Endothelial cell of umbilical vein (primary cell): ENCODE measurements at places on chromosomes 13 and 19. TPM values are rescaled to one million over a fixed set of nuclear protein-coding genes. Genes with fewer than 3 reads are reported as not detected.

Gene STRN4
- 108 and 116 TPM in 2 replicates for total RNA-seq

Gene CLEC17A
- total RNA-seq: not detected in 2 replicates

DNA sequence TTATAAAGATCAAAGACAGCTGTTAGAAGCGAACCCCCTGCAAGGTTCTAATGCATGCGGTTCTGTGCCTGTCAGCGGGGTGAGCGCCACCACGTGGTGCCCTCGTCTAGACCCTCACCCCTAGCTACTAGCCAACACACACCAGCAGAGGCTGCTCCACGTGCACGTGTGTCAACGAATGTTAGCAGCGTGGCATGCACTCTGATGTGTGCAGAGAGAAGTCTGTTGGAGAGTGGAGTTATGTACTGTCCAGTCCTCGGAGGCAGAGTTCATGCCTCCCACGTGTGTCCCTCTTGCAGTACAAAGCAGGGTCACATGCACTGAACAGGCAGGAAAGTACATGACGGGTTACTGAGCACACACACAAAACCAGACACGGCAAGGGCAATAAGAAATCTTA is 75.0 kb upstream of the SLC15A1 start:
- DNase-seq: no peak
- no peak overlapping the region for H3K27ac ChIP-seq
- H3K36me3 ChIP-seq: peaks cover 43% of the 10 kb centered on the region
- peaks cover 24% of the 10 kb centered on the region for H3K4me1 ChIP-seq
- H3K4me3 ChIP-seq: no peak overlapping the region

DNA sequence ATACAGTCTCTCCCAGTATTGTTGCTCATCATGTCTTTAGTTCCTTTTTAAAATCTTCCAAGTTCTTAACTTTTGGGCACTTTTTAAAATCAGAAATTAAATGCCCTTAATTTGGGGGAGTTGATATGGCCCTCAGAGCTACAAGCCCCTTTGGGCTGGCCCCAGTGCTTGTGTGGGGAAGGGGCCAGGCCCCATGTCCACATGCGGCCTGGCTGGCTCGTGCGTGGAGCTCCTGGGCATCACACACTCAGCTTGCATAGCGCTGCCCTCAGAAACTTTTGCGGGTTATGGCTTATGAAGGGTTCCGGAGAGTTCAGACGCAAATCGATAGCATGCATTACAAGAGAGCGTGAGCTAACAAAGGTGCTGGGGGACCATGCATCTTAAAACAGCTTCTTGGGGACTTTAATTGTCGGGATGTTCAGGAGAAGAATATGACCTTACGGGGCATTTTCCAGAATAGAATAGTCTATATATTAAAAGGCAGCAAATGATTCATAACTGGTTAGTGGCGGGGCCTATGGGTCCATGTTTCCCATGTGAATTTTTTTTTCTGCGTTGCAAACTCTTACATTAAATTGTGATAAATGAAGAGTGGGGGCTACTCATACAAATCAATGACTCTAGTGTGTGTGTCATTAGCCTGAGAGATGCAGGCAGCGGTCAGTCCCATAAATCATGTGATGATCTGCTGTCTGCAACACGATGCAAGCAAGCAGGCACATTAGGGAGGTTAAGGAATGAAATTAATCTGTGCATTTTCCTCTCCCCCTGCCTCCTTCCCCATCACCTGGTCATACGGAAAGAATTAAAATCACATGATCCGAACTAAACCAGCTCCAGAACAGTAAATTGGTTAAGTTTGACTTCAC is 185.8 kb upstream of the TSHZ3 start:
- H3K27ac ChIP-seq: no peak overlapping the region
- H3K4me3 ChIP-seq: no peak overlapping the region
- H3K36me3 ChIP-seq: no peaks in the 10 kb centered on the region
- no peaks in the 10 kb centered on the region for H3K27me3 ChIP-seq

GRCh38 chr19:57620673-57621348 is 6.8 kb downstream of the ZNF134 start:
- H3K4me1 ChIP-seq: no peaks in the 10 kb centered on the region
- no peaks in the 10 kb centered on the region for H3K27me3 ChIP-seq
- DNase-seq: peak; percentile 7
- peaks cover 47% of the 10 kb centered on the region for H3K36me3 ChIP-seq
- H3K4me3 ChIP-seq: no peak overlapping the region

GRCh38 chr19:14821937-14822336 is 13.0 kb downstream of the OR7A5 start:
- DNase-seq: no peak
- no peaks in the 10 kb centered on the region for H3K36me3 ChIP-seq
- H3K4me1 ChIP-seq: no peaks in the 10 kb centered on the region
- H3K27me3 ChIP-seq: no peaks in the 10 kb centered on the region
- H3K4me3 ChIP-seq: no peak overlapping the region
- no peak overlapping the region for H3K27ac ChIP-seq

DNA sequence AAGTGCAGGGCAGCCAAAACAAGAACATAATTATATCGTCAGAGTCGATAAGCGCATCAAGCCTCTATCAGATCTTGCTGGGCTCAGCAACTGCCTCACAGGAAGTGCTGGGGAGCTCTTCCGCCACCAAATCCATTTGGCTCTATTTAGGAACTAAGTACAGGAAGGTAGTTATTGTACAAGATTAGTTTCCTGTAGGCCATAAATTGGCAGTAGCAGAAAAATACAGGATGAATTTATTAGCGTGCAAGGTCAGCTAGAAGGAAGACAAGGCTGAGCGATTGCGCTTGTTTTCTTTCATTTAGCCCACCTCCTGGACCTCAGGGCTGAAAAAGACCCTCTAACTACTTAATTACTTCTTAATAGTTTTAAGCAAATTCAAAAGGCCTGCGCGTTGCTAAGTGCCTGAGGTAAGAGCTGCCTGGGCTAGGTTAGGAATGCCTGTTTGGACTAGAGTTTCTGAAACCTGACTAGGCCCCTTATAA is 118.5 kb downstream of the IRS2 start:
- H3K36me3 ChIP-seq: no peaks in the 10 kb centered on the region
- H3K27me3 ChIP-seq: peaks cover 22% of the 10 kb centered on the region
- DNase-seq: no peak
- no peaks in the 10 kb centered on the region for H3K4me1 ChIP-seq

DNA sequence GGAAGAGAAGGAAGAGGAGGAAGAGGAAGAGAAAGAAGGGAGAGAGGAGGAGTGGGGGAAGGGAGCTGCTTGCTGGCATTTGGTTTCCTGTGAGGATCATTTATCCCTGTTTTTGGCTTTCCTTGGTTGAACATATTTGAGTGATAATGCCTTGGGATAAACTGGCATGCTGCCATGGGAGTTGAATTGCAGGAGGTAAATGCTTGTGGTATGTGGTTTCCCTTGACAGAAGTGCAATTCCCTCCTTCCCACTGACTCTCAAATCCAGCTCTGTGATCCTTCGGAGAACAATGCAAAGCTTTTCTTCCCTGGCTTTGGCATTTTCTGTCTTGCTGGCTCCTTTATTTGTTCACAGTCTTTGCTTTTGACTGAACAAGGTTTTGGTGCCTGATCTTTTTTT is 27.2 kb upstream of the CBY2 start:
- no peaks in the 10 kb centered on the region for H3K27me3 ChIP-seq
- DNase-seq: no peak
- no peaks in the 10 kb centered on the region for H3K4me1 ChIP-seq

DNA sequence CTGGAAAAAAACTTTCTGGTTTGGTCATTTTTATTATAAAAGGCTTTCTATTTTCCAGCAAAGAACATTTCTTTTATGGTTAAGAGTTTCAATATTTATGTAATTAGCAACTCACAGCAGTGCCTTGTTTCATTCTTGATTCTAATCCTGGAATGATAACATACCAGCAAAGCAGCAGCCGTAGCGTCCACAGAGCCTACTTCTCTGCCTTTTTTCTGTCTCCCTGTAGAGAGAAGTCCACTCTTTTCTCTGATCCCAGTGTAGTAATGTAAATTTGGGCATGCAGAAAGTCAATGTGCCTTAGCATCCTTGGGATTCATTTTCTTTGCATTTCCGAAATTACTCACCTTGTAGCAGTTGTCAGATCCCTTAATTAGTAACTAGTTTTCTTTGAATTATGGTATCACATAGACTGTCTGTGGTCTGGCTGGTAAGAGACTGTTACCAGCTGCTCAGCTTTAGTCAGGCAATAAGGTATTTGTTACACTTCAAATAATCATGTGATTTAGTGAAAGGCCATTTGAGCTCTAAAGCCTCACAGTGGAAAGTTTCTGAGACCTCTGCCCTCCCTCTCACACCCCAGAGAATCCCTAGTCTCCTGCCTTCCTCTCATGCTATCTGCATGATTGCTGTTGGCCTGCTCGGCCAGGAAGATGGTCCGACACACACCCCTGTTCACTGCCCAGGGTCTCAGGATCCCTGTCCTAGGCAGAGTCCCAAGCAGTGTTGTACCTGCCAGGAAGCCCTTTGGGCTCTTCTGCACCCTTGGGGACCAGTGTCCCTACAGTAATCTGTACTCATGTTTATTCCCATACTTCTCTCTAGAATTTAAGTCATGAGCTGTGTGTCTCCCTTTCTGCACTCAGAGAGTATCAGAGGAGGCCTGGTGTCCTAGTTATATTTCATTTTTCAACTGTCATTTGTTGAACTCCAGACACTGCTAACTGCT is 86.3 kb downstream of the LRCH1 start:
- no peak for DNase-seq
- H3K4me1 ChIP-seq: peaks cover 22% of the 10 kb centered on the region
- no peaks in the 10 kb centered on the region for H3K36me3 ChIP-seq
- no peaks in the 10 kb centered on the region for H3K27me3 ChIP-seq
- H3K4me3 ChIP-seq: no peak overlapping the region
- no peak overlapping the region for H3K27ac ChIP-seq

DNA sequence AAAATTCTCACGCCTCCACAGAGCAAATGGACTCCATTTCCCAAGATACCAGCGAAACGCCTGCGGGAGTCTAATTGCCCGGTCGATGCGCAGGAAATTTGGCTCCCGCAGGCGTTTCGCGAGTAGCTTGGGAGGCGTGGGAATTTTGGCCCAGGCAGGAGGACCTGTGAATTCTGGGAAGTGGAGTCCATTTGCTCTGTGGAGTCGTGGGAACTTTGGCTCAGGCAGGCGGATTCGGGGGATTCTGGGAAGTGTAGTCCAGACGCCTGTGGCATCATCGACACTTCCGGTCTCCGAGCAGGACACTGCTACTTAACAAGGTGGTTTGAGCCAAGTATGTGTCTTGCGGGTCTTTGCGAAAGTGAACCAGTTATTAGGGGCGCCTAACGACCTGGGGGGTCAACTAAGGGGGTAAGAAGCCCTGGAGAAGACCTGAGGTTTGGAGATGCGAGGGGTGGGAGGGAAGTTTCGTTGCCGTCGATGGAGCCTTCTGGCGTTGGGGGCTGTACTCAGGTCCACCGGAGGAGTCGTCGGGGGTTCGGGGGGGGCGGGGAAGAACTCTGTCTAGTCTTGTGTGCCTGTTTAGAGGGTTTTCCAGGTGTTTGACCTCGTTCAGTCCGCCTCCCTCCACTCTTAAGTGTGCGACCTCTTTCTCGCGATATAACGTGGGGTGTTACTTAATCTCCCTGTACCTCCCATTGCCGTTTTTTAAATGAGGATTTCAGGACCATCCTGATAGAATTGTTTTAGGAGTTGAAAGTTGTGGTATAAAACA is at the start of gene ZNF155:
Gene ZNF155 (plus strand): TSS at position 277 of the 775 bp plus-strand sequence. CDS start 4,356 bp downstream, outside the sequence.
- DNase-seq: peak; percentile 95
- peaks cover 6% of the 10 kb centered on the region for H3K4me1 ChIP-seq
- no peaks in the 10 kb centered on the region for H3K36me3 ChIP-seq
- H3K4me3 ChIP-seq: peak within 1 kb of the TSS; percentile 68
- no peaks in the 10 kb centered on the region for H3K27me3 ChIP-seq

DNA sequence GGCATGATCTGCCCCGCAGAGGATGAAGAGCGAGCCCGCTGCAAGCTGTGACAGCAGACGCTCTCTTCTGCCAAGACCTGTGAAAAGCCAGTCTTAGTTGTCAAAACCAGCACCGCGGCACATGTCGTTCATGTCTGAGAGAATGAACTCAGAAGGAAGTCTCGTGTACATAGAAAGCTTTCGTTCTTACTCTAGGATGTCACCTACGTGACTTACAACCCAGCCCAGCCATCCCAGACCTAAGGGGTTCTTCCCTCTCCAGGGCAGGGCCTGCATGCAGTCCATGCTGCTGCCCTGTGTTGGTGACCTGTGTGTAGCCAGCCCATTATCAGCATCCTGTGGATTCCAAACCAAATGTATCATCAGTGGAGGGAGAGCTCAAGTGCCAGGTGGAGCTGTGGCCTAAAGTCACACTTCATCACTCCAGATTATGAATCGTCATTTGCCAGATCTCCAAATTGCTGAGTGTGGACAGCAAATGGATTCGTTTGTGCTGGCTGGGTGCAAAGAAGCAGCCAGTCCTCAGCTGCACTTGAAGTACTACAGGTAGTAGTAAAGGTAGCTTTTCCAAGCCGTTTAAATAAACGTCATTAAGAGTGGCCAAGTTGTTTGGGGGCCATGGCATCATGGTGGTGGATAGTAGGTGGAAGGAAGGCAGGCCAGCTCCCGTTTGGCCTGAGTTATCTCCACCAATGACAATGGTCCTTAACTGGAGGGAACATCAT is 73.9 kb upstream of the GPR183 start:
- no peak overlapping the region for H3K4me3 ChIP-seq
- H3K27ac ChIP-seq: no peak overlapping the region
- no peaks in the 10 kb centered on the region for H3K4me1 ChIP-seq
- no peak for DNase-seq

DNA sequence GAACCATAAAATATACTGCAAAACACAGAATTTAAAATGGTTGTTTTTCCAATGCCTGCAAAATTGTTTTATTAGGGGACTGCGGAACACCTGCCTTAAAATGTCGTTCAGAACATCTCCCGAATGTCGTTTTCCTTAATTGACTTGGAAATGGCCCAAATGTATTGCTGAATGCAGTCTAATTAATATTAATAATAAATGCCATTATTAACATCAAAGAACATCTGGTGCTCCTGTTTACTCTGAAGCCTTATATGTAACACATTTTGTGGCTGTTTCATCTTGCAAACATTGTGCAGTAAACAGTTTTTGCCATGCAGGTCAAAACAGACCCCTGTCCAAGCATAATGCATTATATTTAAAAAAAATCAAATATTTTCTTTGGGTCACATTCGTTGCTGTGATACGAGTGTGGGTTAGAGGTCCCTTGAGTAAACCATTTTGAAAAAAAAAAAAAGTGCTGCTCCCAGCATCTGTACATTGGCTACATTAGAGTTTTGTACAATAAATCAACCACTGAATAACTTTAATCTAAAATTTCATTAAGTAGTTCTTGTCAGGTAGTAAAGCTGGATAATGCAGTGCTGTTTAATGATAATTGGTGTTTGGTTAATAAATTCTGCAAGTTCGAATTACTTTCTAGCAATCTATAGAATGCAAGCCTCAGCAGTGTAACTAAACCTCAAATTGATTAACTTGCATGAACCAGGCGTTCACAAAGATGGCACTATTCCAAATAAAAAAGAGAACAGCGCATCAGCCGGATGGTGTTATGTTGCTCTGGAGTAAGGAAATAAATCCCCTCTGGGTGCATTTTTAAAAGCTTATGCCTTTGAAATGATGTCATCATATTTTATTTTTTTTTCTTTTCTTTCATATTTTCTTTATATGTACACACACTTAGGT is 140.2 kb downstream of the ZNF536 start:
- no peaks in the 10 kb centered on the region for H3K36me3 ChIP-seq
- no peak overlapping the region for H3K4me3 ChIP-seq
- no peak for DNase-seq

- no peak overlapping the region for H3K4me3 ChIP-seq
- H3K36me3 ChIP-seq: no peaks in the 10 kb centered on the region
- peaks cover 2% of the 10 kb centered on the region for H3K27me3 ChIP-seq
- H3K27ac ChIP-seq: no peak overlapping the region
Measured at GRCh38 chr13:31069808-31070534, 91.7 kb downstream of the HSPH1 start.
